ENCODE measurements at places on chromosomes 6 and 20.

DNA sequence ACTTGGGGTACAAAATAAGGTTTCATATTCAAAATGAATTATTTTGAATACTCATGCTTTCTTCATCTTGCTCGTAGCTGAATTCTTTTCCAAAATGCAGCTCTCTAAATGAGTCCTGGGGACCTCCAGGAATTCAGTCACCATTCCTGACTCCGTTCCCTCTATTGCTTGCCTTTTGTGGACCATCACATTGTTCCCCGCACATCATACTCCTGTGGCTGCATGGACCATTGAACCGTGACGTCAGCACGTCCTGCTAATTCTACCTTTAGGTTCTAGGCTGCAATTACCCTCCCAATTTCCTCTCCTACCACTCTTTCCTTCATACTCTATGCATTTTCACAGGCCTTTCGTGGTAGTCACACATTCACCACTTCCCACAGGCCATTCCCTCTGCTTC, 173.1 kb upstream of the ID4 start:
- no peak for DNase-seq

- no peak for DNase-seq
Observed at GRCh38 chr6:40584741-40585140, 2.4 kb downstream of the LRFN2 start.

- no peak for DNase-seq
Observed at GRCh38 chr6:163354761-163355425, 59.6 kb upstream of the QKI start.

- DNase-seq, result peak; percentile 26
Observed at GRCh38 chr6:30219244-30219643, 6.0 kb upstream of the TRIM26 start.

DNA sequence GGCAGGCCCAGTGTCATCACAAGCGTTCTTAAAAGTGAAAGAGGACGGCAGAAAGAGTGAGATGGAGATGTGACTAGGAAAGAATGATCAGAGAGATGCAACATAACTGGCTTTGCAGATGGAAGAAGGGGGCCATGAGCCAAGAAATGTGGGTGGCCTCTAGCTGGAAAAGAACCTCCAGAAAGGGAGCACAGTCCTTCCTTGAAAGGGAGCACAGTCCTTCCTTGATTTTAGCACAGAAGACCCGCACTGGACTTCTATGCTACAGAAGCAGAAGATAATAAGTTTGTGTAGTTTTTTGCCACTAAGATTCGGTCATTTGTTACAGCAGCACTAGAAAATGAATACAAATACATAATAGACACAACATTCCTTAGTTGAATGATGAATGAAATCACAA, 7.0 kb upstream of the LZTS3 start:
- DNase-seq, result no peak

- no peak for DNase-seq
Observed at GRCh38 chr6:11153447-11153846, 41.9 kb upstream of the ERVFRD-1 start.

DNA sequence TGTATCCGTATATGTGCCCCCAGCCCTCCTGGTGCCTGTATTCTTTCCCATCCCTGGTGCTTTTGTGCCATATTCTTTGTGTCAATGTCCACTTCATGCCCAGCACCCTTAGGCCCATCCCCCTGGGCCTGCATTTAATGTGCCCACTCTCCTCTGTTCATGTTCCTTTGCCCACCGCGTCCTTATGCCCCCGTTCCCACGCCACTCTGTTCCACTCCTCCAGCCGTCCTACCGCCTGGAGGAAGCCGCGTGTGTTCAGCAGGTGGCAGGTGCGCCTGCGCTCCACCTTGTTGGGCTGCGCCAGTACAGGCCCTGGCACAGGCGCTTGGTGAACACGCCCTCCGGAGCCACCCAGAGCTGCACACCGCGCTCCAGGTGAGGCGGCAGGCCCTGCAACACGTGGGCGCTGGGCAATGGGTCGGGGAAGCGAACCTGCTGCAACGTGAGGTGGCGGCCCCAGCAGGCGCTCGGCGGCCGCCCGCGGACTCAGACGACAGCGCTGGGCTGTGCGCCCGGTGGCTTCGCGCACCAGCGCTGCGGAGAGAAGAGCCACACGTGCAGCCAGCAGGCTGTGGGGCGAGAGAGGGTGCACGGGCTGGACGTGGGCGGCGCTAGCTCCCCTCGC, 4.0 kb upstream of the FOXS1 start:
- no peak for DNase-seq

DNA sequence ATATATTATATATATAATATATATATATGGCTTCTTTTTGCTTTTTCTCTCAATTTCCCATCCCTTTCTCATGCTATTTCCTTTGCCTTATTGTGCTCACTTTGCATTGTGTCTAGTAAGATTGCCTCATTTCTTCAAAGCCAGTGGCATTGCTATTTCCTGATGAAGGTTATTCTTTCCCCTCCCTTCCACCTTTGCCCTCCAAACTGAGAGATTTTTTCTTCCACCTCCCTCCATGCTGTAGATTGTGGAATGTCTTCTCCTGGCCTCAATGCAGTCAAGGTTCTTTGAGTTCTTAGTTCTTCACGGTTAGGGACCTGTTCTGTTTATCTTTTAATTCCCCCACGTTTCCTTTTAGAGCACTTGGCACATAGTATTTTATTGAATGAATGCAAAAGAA, 17.2 kb downstream of the SH3BGRL2 start:
- DNase-seq, result no peak

- DNase-seq, result no peak
Observed at GRCh38 chr6:27092316-27092692, 155.2 kb upstream of the PRSS16 start.

DNA sequence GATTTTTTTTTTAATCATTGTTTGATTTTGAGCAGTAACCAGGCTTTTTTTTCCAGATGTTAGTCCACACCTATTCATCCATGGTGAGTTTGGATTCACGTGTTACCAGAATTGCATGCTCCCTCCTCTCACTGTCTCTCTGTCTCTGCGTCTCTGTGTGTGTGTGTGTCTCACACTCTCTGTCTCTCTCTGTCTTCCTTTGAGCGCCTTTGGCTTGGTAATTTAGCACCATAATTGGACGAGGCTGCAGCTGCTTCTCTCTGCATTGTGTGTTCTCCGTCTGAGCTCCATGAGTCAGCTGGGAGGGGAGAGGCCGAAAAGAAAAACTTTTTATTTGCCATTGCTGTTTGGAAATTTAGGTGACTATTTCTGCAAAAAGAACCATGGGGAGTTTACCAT, 3.4 kb downstream of the TFAP2B start:
- DNase-seq, result peak; percentile 72

GRCh38 chr20:42313704-42314103, 695.5 kb upstream of the CHD6 start:
- DNase-seq, result no peak

GRCh38 chr6:82240186-82240585, 7.4 kb downstream of the IBTK start:
- DNase-seq, result no peak

DNA sequence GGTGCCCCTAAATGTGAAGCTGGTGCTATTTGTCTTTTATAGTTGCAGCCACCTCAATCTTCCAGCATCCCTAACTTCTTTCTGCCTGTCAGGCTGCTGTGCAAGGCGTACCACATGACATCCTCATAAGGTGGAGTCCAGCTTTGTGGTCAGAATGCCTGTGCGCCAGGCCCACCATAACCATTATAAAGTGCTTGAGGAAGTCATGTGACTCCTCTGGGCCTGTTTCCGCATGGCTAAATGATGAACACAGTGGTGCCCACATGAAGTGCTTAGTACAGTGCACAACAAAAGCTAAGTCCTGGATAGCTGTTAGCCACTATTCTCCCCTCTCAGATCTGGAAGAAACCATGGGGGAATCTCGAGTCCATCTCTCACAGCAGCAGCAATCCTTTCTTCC, 75.6 kb downstream of the INSM1 start:
- DNase-seq, result no peak

- peak; percentile 78 for DNase-seq
Observed at GRCh38 chr20:34815636-34816035, 9.8 kb downstream of the NCOA6 start.

DNA sequence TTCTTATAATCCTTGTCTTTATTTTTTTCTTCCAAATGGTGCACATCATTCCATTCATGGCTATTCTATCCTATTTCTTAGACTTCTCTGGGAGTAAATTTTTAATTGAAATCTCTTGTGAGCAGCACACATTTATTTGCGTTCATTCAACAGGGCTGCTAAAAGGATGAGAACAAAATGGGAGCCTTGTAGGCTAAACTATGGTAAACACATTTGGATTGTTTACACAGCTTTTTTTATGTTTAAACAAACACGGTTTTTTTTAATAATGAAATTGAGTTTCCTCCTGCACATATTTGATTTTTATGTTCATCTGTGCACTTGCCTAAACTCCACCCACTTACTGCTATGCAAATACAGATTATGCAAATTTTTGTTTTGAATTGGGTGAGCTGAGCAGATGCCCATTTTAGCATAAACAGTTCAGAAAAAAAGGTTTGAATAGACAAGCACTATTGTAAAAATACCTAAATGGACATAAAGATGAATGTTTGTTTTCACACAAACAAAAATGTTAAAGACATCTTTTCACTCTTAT, 92.0 kb downstream of the OLIG3 start:
- DNase-seq, result no peak

DNA sequence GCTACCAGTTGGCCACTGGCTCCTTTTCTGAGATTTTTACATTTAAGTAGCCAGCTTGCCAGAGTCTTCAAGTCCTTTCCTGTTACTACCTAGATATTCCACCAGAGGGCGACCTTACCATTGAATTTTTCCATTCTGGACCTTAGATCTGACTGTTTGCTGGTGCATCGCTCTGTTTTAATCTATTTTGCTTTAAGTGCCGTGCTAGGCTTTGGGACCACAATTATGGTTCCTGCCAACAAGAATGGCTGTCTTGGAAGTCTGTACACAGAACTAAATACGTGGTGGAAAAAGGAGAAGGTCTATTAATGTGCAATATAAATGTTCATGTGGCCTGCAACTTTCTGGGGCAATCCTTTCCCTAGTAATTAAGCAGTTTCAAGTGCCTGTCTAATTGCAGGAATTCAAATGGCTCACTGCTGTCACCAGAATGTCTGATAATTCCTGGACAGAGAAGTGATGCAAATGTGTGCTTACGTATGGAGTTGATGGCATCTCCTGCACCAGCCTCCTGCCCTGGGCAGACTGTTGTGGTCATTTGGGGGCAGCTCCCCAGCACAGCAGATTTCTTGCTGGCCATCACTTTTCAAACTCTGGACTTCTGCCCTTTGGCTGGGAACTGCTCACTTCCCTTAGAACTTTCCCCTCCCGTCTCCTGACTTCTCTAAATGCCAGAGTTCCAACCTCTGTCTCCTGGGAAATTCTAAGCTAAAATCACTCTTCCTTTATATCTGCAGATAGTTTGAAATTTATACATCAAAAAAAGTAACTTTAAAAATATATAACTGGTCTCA, 5.6 kb upstream of the HLA-DOA start:
- DNase-seq, result peak; percentile 77

- DNase-seq, result no peak
Observed at GRCh38 chr6:54320871-54321270, 12.6 kb downstream of the TINAG start.

DNA sequence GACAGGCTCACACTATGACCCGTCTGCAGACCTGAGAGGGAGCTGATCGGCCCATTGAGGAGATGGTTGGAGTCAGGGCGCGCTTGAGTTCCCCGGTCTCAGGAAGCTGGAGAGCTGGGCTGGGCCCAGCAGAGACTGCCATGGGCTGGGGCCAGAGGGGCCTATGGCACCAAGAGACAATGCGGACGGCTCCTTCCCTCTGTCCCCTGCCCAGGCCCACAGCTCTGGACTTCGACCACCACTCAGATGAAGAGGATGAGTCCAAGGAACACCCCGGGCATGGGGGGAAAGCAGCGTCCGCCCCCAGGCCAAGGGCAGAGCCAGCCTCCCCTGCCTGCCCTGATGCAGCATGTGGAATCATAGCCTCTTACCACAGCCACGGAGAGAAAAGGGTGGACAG, 40.2 kb upstream of the PHACTR3 start:
- DNase-seq, result no peak

DNA sequence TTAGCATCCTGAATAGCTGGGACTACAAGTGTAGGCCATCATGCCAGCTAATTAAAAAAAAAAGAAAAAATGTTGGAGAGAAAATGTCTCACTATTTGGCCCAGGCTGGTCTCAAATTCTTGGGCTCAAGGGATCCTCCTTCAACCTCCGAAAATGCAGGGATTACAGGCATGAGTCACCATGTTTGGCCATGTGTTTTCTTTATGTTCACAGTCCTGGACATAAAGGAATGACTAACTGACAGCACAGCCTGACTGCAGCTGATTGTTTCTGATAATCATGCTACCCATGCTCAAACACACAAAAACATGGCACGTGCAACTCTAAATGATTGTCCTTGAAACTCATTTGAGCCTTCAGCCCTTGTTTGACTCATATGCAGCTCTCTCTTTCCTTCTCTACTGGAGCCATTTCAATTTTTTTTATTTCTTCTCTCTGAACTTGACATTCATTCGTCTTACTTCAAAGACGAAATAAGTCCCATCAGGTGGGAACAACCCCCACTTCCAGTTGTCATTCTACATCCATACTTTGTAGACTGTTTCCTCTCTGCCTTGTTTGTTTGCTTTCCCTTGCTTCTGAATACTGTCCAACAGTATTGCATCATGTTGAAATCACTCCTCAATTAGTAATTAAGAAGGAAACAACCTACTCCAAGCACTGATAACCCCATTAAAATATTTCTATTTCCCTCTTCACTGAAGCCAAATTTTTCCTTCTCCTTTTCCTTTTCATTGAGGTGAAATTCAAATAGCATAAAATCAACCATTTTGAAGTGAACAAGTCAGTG, 413.0 kb downstream of the BMP2 start:
- DNase-seq, result peak; percentile 7

DNA sequence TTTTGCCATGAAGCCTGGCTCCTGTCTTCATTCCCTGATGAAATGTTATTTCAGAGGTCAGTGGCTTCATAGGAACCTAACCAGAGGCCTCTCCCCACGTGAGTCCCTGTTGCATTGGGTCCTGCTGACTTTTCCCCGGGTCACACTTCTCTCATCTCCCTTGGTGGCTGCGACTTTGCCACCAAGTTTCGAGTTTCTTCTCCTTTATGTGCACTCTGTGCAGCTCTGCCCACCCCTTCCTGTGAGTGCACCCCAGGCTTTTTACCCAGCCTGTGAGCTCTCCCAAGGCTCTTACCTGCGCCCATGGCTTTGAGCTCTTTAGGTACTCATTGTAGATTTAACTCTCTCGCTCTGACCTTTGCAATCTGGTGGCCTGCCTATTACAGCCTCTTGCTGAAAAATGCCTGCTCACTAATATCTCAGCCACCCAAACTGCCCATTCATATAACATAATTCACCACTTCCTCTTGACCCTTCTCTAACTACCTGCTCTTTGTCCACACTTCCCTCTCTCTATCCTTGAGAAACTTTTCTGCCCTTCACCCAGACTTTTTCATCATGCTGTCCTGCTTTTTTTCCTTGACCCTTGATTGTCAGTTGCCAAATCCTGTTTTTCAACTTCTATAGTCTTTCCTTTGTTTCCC, 105.9 kb downstream of the SASH1 start:
- DNase-seq, result no peak

Data from fibroblast of gingiva (primary cell).